ENCODE measurements at places on chromosomes 4 and X.
A peak's percentile ranks its signal among the peaks of the same experiment; 100 is the strongest.

DNA sequence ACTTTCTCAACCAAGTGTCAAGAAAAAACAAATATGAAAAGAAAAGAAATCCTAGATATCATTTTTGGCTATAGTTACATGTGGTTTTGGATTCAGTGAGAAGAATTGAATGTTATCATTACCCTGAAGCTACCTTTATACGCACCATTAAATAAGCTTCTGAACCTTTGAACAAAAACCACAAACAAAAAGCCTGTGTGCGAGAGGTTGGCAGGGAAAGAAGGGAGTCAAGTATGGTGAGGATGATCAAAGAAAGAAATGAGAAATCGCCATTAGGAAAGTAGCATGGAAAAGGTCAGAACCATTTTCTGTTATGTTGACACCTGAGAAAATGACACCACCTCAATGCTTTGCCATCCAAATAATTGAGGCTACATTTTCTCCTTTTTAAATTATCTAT lies 1.2 kb upstream of the SLC7A11 start:
- DNase-seq, result no peak

- DNase-seq, result no peak
Observed at GRCh38 chrX:118550792-118551191, 55.2 kb downstream of the DOCK11 start.

- DNase-seq, result no peak
Observed at GRCh38 chr4:83604321-83604720, 68.4 kb downstream of the GPAT3 start.

DNA sequence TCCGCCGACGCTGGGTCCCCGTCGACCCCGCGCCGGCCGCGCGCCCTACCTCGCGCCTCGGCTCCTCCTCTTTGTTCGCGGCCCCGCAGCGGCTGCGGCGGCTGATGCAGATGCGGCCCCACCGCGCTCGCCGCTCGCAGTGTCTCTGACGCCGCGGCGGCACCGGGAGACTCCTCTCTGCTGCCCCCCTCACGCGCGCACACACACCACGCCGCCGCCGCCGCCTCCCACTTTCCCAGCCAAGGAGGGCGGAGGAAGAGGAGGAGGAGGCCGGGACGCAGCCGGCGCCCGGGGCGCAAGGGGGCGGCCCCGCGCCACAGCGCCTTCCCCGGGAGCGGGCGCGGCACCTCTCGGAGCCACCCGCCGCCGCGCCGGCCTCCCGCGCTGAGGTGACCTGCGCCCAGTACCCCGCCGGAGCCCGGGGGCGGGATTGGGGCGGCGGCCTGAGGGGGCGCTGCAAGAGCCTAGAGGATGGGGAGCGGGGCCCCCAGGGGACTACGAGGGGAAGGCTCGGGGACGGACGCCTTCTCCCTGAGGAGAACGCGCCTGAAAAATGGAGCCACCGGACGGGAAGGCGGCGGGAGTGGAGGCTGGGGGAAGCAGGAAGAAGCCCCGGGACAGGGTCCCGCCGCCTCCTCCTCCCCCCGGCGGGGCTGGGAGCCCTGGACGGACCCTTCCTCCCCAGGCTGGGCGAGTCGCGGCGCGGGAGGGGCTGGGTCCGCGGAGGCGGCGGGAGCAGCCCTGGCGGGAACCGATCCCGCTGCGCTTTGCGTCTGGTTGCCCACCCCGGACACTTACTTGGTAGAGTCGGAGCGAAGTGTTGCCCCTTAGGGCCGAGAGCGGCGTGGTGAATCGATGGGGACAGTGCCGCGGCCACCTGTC lies at the start of gene SH3RF1:
Gene SH3RF1, minus strand, starts transcription at position 147 of the 882 bp plus-strand sequence. CDS start 1,744 bp downstream, outside the sequence.
- peak; percentile 63 for DNase-seq

DNA sequence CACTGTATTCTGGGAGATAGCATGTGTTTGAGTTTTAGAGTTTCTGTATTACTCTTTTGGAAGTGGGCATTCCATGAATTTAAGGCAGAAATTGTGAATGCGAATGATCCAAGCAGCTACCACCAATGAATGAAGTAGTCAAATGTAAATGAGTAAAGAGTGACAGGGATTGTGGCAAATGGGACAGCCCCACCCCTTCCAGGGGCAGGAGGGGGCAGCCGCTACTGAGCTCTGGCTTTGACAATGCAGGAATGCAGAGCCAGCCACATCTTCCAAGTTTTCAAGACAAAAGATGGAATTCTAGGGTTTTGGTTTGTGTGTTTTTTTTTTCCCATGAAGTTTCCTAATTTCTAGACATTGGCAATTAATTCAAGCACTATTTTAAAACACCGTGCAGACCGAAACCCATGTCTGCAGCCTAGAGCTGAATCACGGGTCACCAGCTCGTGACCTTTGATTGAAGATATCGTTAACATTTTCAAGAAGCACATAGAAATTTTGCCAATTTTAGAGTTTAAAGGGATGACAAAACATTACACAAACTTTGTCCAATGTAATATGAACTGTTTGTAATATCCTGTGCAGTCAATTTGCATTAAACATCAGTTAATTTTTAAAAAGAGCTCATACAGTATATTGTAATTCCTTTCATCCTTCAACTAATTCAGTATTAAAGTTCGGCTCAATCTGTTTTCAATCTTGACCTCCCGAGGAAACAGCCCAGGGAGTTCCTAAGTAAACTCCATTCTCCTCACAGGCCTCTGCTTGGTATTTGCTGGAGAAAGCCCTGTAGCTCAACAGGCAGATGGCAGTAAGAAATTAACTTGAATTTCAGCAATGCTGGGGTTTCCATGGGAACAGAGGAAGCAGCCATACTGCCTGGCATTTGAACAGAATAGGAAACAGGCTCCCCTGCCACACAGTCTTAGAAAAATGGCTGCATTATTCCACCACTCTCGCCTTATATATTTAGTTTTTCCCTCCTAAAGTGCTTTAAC lies 83.4 kb downstream of the UCHL1 start:
- DNase-seq, result no peak

DNA sequence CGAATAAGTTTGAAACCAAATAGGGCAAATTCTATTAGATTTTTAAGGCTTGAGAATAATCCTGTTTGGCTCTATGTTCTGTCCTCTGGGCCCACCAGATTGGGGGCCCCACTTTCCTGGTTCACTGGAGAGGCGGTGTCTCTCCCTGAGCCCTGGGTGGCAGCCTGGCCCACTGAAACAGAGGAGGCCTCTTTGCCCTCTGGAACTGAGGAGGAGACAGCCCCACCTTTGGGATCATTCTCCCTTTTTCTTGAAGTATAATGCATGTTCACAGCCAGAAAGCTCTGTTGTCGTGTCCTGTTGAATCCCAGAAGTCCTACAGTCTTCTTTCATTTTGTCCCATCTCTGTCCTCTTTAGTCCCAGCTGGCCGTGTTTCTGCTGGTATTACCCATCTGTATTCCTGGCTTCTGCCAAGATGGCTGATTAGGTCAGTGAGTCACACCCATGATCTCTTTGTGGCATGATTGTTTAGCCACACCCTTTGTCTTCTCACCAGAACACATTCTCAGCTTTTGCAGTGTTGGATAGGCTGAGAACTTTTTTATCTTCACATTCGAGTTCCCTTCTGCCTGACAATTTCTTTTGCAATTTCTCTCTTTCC lies 8.1 kb upstream of the TBC1D25 start:
- peak; percentile 12 for DNase-seq

DNA sequence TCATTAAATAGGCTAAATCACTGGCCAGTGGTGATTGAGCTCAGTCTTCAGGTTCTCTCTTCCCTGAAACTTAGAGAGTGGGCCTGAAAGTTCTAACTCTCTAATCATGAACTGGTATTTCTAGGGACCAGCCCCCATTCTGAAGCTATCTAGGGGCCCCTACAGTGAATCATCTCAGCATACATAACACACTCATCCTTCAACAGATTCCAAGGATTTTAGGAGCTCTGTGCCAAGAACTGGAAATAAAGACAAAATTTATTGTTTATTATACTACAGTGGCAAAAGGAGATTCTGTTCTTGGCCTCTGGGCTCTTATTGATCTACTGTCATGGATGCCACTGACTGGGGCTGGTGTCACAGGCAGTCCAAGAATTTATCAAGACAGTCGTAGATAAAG lies 263.8 kb upstream of the IGFBP7 start:
- no peak for DNase-seq

GRCh38 chrX:69388526-69388925 lies 115.6 kb upstream of the NALF2 start:
- DNase-seq, result no peak

DNA sequence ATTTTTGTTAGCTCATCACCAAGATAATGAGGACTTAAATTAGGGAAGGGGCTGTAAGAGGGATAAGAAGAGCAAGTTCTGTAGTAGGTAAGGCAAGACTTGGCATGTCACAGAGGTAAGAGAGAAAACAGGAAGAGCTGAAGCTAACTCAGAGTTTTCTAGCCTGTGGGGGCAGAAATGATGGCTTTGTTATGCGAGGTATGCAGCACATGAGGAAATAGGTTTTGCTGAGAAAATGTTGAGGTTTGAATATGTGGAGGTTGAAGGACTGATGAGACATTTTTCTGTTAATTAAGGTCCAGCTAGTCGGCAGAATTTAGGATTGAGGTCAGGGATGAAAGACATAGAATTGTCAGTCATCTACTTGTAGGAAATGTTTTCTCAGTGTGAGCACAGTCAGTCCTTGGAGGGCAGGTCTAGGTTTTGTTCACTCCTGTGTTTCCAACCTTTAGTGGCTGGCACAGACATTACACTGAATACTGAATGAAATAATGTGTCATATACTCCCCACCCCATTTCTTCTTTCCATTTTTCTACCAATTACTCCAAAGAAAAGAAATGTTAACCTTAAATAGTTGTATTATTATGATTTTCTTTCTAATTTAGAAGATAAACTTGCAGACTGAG lies 154.0 kb upstream of the AADAT start:
- DNase-seq, result no peak

DNA sequence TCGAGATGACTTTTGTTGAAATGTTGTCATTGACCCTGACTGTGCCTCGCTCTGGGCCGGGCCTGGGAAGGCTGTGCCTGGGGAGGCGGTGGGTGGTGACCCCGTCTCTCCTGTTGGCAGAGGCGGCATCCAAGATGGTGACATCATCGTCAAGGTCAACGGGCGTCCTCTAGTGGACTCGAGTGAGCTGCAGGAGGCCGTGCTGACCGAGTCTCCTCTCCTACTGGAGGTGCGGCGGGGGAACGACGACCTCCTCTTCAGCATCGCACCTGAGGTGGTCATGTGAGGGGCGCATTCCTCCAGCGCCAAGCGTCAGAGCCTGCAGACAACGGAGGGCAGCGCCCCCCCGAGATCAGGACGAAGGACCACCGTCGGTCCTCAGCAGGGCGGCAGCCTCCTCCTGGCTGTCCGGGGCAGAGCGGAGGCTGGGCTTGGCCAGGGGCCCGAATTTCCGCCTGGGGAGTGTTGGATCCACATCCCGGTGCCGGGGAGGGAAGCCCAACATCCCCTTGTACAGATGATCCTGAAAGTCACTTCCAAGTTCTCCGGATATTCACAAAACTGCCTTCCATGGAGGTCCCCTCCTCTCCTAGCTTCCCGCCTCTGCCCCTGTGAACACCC lies 36.4 kb downstream of the HTRA3 start:
- DNase-seq, result no peak

DNA sequence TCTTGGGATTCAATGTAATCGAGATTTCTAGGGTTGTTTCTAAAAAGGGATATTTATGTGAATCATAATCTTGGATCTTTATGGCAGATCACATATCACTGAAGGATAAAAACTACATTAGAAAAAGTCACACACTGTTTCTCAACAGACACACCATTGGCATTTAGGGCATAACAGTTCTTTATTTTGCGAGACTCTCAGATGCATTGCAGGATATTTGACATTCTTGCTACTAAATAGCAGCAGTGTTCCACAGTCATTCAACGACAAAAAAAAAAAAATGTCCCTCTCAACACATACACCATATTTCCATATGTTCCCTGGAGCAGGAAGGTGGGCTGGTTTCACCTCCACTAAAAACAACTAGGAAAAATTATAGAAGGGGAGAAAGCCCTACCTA lies 243.4 kb upstream of the PCDH18 start:
- DNase-seq, result peak; percentile 19

DNA sequence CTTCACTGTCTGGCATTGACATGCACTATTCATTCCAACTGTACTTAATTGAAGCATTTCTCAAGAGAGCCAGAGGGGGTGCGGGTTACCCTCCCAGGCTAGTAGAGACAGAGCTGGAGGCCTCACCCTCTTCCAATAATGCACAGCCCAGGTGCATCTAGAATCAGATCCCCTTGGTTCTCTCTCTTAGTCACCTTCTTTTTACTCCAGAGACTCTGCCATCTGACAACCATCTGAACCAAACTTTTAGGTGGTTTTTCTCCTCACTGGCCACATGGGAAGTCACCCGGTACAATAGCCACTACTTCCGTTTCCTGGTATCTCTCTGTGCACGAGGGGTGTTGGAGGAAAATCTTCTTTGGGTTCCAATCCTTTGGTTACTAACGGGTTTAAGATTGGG lies 81.3 kb downstream of the SLC2A9 start:
- DNase-seq, result no peak

DNA sequence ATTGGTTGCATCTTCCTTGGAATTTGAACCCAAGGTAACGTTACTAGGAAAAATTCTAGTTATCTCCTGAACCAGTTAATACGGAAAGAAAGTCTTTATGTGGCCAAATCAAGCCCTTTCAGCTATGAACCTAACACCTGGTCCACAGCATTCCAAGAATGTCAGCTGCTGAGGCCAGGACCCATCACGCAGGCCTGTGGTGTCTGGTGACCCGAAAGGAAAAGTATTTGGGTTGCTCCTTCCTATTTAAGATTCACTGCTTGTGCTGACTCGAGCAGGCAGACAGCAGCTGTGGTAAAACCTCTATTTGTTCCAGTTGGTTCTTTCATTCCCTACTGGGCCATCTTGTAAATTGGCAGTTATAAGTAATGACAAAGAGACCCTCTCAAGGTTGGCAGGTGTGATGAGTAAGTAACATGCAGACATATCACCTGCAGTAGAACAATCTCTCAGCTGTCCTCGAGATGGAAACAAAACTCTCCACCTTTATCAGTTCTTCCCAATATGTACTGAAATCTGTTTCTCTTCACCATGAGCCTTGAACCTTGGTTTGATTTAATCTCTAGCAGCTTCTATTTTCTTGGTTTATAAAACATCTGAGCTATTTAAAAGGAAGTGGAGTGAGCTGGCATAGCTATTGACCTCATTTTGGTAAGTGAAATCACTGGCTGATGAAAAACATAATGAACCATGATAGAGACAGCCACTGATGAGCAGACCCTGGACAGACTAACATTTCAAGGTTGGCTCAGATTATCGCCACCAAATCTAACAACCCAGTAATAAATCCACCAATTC lies 182.1 kb upstream of the SMIM31 start:
- no peak for DNase-seq

DNA sequence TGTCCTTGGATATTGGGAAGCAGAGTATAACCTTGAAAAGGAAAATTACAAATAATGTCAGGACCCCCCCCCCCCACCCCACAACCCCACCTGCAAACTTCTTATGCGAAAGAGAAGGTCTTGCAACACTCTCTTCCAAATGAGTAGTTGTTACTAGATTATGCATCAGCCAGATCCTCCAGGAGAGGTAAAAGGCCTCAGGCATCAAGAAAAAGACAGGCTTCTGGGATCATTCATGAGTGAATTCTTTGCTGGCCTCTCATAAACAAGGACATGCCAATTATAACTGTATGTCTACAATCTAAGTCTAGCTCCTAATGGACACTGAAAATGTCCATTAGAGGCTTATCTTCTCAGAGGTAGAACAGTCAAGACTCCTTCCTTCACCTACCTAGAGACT lies 1443.3 kb downstream of the RAPGEF2 start:
- no peak for DNase-seq

Measured in foreskin melanocyte (primary cell).